Temporal lobe (tissue), 4 donors: ENCODE measurements at places on chromosomes 16 and 17. TPM values are rescaled to one million over a fixed set of nuclear protein-coding genes. Genes with fewer than 3 reads are reported as not detected.

Gene IRF8
- total RNA-seq = 1.7 TPM

Gene PLLP
- total RNA-seq = 1.5 TPM

Gene PPP1R27
- total RNA-seq = not detected

Gene C17orf50
- total RNA-seq = not detected

Gene MAP2K6
- 26.3 TPM for total RNA-seq

Gene ZG16B
- total RNA-seq = 0.25 TPM

Gene TMIGD1
- total RNA-seq = not detected

Gene NPB
- total RNA-seq = 1.5 TPM

Gene WIPF2
- 6.6 TPM for total RNA-seq

Gene CD79B
- not detected for total RNA-seq

Gene KRT20
- 0.25 TPM for total RNA-seq

Gene HBZ
- not detected for total RNA-seq

Gene CLDN6
- total RNA-seq = 0.49 TPM

Gene G6PC1
- not detected for total RNA-seq

Gene HSPB9
- total RNA-seq = not detected

Gene HSD3B7
- 0.74 TPM for total RNA-seq

Gene TBC1D3K
- total RNA-seq = not detected

Gene MT1X
- total RNA-seq = 9.6 TPM

Gene CACNG3
- 5.2 TPM for total RNA-seq

Gene SEZ6
- total RNA-seq = 57.3 TPM

Gene CDH3
- total RNA-seq = 10.1 TPM

Gene SLC12A3
- total RNA-seq = not detected

Gene LGALS3BP
- total RNA-seq = 19.7 TPM

Gene ALOX15
- total RNA-seq = under 0.01 TPM

Gene KRT24
- total RNA-seq = not detected

Gene INTS2
- total RNA-seq = 18.7 TPM

Gene KCNH4
- total RNA-seq = 0.74 TPM

Gene IL32
- total RNA-seq = 2.2 TPM

Gene CD300LB
- total RNA-seq = under 0.01 TPM

Gene PITPNM3
- 9.6 TPM for total RNA-seq

Gene CMTM4
- 42.5 TPM for total RNA-seq

Gene TMEM98
- total RNA-seq = 32.7 TPM

Gene MT4
- not detected for total RNA-seq

Gene PLCG2
- 2.2 TPM for total RNA-seq

Gene HOXB9
- total RNA-seq = not detected

Gene CD300E
- under 0.01 TPM for total RNA-seq

Gene CRHR1
- 37.6 TPM for total RNA-seq

Gene KRT33A
- total RNA-seq = not detected

Gene SLC5A10
- not detected for total RNA-seq

Gene SCNN1G
- 0.98 TPM for total RNA-seq

Gene CCR7
- 0.25 TPM for total RNA-seq

Gene SGF29
- 8.9 TPM for total RNA-seq

Gene KRTAP16-1
- total RNA-seq = not detected

Gene PIGQ
- total RNA-seq = 22.1 TPM

Gene KRTAP9-8
- total RNA-seq = not detected

Gene KRTAP4-3
- not detected for total RNA-seq

Gene C17orf78
- total RNA-seq = not detected

Gene SGCA
- total RNA-seq = 0.25 TPM

Gene KRT14
- total RNA-seq = 0.49 TPM

Gene CRYM
- total RNA-seq = 99.8 TPM

Gene EVI2A
- total RNA-seq = 3.0 TPM

Gene APOBR
- 0.25 TPM for total RNA-seq

Gene PRAC1
- total RNA-seq = not detected
